ENCODE measurements at places on chromosomes 4 and X. TPM values are rescaled to one million over a fixed set of nuclear protein-coding genes. Genes with fewer than 3 reads are reported as not detected.

The EXOC1L gene
- total RNA-seq = not detected

The XAGE2 gene
- total RNA-seq = not detected

The RHOXF2B gene
- not detected for total RNA-seq

DNA sequence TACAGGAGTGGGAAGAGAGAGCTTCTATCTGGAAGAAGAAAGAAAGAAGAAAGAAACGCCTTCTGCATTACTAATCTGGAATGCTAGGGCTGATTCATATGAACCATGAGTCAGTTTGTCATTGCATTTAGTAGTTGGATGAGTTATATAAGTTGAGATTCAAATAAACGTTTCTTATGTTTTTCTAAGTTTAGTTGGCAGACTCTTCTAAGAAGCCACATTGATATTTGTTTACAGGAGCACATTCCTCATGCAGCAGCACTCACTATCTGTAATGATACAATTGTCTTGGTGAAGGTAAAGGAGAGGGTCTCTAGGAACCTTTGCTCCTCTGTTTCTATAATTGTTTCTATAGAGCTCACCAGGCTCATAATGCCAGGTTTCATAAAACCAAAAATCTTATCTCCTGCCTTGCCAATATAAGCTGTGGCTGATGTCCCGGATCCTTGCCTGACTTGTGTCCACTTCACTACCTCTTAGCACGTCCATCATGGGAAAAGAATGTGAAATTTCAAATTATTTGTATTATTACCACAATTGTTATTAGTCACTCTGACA is 39.5 kb downstream of the HOPX start:
- no peak for DNase-seq

The OTC gene
- total RNA-seq = not detected

GRCh38 chrX:460823-461640 is 74.3 kb upstream of the PPP2R3B start:
- DNase-seq = no peak

The HHIP gene
- not detected for total RNA-seq

GRCh38 chrX:20947411-20947912 is 426.8 kb upstream of the CNKSR2 start:
- no peak for DNase-seq

- DNase-seq = no peak
Observed at GRCh38 chrX:13661735-13662288, 8.9 kb downstream of the TCEANC start.

GRCh38 chr4:5787311-5787710 is 76.3 kb downstream of the EVC start:
- DNase-seq = no peak

GRCh38 chr4:41532882-41533281 is 5.1 kb upstream of the LIMCH1 start:
- DNase-seq = no peak

- no peak for DNase-seq
Observed at GRCh38 chr4:2800691-2801596, 8.1 kb downstream of the SH3BP2 start.

DNA sequence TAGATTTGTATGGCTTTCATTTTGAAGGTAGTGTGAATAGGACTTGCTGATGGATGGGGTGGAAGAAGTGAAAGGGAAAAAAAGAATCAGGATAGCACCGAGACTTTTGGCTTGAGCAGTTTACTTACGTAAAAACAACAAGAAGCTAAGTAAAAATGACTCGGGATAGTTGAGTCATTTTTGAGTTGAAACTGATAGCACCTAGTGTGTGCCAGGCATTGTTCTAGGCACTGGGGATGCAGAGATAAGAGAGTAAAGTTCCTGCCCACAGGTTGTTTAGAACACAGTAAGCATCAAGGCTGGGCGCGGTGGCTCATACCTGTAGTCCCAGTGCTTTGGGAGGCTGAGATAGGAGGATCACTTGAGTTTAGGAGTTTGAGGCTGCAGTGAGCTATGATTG is 34.7 kb downstream of the ADD1 start:
- no peak for DNase-seq

GRCh38 chr4:126899331-126899801 is 733.4 kb upstream of the INTU start:
- DNase-seq = no peak

GRCh38 chr4:3773552-3774001 is 7.4 kb downstream of the ADRA2C start:
- DNase-seq = no peak

DNA sequence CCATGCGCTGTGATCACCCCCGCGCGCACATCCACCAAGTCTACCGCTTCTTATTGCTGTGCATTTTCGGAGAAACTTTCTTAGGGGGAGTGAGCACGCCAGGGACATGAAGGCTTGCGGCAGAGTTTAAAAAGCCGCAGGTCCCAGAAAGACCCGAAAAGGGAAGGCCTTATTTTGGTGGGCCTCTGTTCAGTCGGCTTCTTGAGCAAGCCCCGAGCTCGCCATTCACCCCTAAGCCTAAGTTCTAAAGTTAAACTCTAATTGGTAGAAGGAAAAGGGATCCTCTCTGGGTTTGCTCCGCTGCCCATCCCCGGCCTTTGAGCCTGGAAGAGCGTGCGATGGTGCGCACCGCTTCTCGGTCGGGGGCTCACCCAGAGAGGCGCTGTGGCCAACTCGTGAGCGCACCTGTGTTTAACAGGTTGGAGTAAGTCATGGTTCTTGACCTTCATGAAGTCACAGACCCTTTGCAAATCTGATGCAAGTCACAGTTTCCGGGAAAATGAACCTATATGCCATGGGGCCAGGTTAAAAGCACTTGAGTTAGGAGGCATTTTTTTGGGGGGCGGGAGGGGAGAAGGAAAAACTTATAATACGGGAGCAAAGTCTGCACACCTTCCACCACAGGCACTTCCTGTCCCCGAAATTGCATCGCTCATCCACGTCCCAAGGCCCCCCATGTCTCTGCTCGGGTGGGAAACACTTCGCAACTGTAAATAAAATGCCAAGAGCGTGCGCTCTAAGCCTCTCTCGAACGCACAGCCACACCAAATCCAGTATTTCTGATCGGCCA is 1.9 kb downstream of the PHOX2B start:
- no peak for DNase-seq

The ART3 gene
- total RNA-seq = 0.95 TPM

GRCh38 chr4:109713500-109713899 is 10.3 kb upstream of the CASP6 start:
- no peak for DNase-seq

DNA sequence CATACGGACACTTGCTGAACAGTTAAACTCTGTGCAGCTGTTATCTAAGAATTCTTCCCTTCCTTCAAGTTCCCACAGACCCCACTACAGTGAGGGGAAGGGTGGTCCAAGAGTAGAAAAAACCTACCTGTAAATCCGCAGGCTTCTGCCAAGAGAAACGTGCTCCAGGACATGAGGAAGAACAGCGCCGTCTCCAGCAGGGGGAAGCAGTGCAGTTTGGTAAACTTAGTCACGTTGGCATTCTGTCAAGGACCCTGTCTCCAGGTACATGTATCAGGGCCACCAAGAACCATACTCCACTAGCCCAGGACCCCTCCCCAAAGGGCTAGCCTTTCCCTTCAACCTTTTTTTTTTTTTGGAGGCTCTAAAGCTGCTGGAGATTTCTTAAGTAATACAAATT is 79.9 kb downstream of the CHST7 start:
- DNase-seq = no peak

DNA sequence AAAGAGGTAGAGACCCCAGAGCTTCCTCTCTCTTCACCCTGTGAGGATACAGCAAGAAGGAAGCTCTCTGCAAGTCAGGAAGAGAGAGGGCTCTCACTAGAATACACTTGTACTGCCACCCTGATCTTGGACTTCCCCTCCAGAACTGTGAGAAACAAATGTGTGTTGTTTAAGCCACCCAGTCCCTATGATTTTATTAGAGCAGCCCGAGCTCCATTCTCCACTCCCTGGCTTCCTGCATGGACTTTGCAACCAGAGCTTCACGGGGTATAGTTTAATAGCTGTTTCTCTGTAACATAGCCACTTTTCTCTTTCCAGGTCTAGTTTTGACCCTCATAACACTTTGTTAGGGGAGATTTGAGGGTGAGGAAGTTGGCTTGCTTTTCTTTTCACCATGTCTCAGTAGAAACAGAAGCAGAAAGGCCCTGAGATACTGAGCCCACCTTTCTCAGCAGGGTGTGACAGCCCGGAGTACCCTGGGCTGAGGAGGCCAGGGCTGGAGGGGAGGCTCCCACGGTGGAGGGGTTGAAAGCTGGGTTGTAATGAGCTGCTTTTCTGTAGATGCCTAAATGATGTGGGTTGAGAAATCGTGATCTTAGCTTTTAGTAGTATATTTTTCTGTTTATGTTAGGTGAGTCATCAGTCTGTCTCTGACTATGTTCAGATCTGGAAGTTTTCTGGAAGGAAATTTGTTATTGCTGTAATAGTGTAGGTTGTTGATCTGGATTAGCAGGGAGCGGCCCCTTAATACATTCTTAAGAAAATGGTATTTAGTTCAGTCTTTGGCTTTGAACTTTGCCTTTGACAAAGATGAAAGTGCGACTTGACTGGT is 118.6 kb downstream of the PTTG2 start:
- no peak for DNase-seq

GRCh38 chr4:17195461-17196275 is 297.2 kb upstream of the LDB2 start:
- DNase-seq = no peak

DNA sequence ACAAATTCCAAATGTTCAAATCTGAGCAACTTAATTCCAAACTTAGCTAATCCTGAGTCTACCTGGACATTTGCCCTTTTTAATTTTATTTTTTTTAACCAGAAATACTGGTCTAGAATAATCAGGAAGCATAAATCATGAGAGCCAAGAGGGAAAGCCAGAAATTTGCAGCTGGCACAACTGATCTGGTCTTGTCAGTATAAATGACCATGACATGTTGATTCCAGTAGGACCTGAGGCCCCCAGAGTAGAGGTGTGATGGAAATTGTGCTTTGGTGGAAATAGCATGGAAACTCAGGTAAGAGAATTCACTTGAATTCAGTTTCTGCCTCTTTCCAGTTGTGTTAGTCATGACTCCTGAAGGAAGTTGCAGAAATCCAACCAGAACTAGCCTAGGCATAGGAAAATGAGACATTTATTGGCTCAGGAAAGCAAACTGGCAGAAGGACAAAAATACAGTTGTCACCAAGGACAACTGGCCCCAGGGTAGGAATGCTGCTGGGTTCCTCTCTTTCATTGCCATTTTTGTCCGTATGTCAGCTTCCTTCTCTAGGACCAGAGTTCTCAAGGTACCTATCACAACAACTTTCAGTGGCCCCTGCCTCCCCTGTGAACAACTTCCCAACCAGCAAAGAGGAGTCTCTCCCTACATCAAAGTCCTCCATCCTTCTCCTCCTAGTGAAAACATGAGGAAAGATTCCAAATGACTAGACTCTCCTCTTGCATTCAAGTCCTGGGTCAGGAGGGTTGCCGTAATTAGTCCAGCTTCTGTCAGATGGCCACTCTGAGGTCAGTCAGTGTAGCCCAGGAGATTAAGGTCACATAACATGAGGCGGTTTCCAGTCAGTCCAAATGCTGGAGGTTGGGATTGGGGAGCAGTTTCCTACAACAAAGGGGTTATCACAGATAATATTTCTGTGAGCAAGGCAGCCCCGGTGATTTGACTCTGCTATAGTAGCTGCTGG is 29.3 kb upstream of the MYOZ2 start:
- no peak for DNase-seq

The CTAG1B gene
- total RNA-seq = not detected

DNA sequence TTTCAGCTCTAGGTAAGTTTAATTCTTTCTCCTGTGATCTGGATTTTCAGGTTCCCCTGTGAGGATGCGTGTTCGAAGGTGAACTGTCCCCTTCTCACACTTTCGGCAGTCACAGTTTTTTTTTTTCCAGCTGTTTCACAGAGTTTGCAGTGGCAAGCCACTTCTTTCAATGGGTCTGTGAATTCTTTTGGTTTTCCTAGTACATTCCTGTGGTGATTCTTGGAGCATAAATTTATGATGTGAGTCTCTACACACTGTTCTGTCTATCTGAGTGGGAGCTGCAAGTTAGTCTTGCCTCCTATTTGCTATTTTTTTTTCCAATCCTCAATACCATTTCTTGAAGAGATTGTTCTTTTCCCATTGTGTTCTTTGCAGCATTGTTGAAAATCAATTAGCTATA is 595.5 kb downstream of the RAPGEF2 start:
- no peak for DNase-seq

DNA sequence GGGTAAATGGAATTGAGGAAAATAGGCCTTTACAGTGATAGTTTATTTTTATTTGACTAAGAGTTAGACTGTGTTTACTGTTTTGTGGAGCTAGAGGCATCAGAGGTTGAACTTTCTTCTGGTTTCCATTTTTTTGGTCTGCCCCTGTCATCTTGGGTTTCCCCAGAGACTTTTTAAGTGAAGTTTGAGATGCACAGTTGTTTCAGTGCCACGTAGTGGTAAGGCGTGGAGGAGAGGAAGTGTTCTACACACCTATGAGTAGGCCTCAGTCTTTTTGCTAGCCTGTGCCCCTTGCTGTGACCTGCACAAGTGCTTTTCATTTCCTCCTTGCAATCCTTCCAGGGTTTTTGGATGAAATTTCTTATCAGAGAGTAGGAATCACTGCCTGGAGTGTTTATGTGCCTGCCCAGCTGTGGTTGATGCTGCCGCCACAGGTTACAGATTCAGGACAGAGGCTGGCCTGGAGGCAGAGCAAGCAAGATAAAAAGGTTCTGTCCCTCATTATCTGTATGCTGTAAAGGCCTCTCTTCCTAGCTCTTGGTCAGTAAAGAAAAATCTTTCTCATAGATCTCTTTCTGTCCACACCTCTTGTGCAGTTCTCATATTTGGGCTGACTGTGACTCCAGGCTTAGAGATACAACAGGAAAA is 12.5 kb upstream of the HSFX4 start:
- no peak for DNase-seq

DNA sequence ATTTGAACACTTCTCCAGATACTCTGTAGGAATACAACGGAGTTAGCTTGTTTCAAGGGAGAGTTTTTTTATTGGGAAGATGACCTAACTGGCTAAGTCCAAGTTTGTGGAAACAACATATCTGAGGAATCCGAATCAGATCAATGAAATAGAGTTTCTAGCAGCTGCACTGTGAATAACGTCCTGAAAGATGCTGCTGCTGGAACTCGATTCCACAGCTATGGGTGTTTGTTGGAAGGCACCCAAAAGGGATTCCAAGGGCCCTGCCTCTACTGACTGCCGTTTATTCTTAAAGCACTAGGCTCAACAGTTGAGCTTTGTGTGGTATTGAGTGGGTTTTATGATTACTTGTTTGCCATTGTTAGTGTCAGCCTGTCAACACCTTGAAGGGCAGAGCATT is 6.6 kb upstream of the GBA3 start:
- DNase-seq = no peak

The CT55 gene
- total RNA-seq = not detected

GRCh38 chr4:865572-865971 is 39.6 kb upstream of the CPLX1 start:
- no peak for DNase-seq

Data from activated CD4-positive, alpha-beta memory T cell treated with anti-CD3 and anti-CD28 coated beads, Interleukin-2, amount 10 ng/mL, durations not matched to agents 7 days and 5 days (primary cell).